Karpas-422 (cell line): ENCODE measurements at places on chromosomes 3 and 15. TPM values are rescaled to one million over a fixed set of nuclear protein-coding genes. Genes with fewer than 3 reads are reported as not detected.
A peak's percentile ranks its signal among the peaks of the same experiment; 100 is the strongest.

DNA sequence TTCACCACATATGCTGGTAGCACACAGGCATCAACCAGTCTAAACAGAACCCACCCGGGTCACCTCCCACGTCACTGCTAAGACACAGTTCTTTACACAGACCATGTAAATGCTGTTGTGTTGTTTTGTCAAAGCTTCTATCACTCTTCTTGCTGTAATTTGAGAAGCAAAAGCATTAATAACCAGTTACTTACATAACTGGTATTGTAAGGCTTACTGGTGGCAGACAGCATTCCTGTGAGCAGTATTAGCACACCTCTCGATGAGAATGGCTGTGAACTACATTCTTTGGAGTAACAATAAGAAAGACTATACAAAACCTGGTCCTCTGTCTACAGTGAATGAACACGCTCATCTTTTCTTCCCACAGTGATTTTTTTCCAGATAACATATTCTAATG, 479.2 kb downstream of the LPP start:
- no peaks in the 10 kb centered on the region for H3K27me3 ChIP-seq
- H3K4me3 ChIP-seq = no peak overlapping the region
- no peaks in the 10 kb centered on the region for H3K4me1 ChIP-seq
- no peak overlapping the region for H3K27ac ChIP-seq
- no peaks in the 10 kb centered on the region for H3K36me3 ChIP-seq

SYNM gene
- total RNA-seq = not detected in 2 replicates

- no peak overlapping the region for H3K4me3 ChIP-seq
- no peaks in the 10 kb centered on the region for H3K27me3 ChIP-seq
- no peaks in the 10 kb centered on the region for H3K36me3 ChIP-seq
Measured at GRCh38 chr3:69865925-69866679, 126.8 kb downstream of the MITF start.

- H3K36me3 ChIP-seq = peaks cover 12% of the 10 kb centered on the region; the same call in 1 of the 2 replicates
- peak overlapping the region; percentile 48 for H3K27ac ChIP-seq
- H3K4me1 ChIP-seq = peaks cover 21% of the 10 kb centered on the region
- H3K27me3 ChIP-seq = no peaks in the 10 kb centered on the region
- peak; percentile 88 for DNase-seq
Measured at GRCh38 chr15:58988006-58988785, 733 bp downstream of the RNF111 start.

DNA sequence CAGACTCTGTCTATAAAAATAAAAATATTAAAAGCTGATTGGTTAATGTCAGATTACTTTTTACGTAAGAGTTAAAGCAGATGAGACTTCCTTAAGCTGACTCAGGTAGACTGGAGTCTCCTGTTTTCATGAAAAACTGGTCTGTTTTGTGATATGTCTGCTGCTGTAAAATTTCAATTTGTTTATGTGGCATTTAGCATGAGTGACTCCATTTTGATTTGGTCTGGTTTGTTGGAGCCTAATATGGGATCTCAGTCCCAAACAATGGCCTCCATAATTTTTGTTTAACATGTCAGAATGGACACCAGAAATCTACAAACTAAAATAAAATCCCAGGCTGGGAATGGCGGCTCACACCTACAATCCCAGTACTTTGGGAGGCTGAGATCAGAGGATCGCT, 57.8 kb upstream of the LEKR1 start:
- H3K36me3 ChIP-seq = no peaks in the 10 kb centered on the region
- no peak overlapping the region for H3K4me3 ChIP-seq
- no peaks in the 10 kb centered on the region for H3K27me3 ChIP-seq
- no peak for DNase-seq

DNA sequence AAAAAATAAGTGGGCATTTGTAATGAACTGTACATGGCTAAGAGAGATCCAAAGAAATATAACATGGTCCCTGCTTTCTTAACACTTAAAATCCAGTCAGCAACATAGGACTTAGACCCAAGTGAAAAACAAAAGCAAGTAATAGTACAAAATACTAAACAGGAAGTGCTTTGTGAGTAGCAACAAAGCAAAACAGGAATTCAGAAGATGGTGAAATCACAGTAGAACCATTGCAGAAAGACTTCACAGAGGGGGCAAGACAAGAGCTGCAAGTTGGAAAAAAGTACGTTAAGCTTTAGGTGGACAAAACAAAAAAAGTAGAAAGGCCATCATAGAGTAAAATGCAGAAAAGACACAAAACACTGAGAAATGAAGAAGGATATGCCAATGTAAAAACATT, 116.0 kb downstream of the TBC1D5 start:
- H3K36me3 ChIP-seq = peaks cover 9% of the 10 kb centered on the region; the same call in 1 of the 2 replicates
- H3K4me1 ChIP-seq = peaks cover 33% of the 10 kb centered on the region
- no peaks in the 10 kb centered on the region for H3K27me3 ChIP-seq
- H3K27ac ChIP-seq = no peak overlapping the region
- no peak overlapping the region for H3K4me3 ChIP-seq

WDR49 gene
- 0.58 TPM in 1 of 2 replicates, not detected in the other for total RNA-seq

C3orf70 gene
- not detected in 2 replicates for total RNA-seq

GRCh38 chr3:121995161-121996137, 26.6 kb downstream of the ILDR1 start:
- DNase-seq = peak; percentile 91
- H3K36me3 ChIP-seq = no peaks in the 10 kb centered on the region
- no peaks in the 10 kb centered on the region for H3K27me3 ChIP-seq
- no peak overlapping the region for H3K4me3 ChIP-seq

DNA sequence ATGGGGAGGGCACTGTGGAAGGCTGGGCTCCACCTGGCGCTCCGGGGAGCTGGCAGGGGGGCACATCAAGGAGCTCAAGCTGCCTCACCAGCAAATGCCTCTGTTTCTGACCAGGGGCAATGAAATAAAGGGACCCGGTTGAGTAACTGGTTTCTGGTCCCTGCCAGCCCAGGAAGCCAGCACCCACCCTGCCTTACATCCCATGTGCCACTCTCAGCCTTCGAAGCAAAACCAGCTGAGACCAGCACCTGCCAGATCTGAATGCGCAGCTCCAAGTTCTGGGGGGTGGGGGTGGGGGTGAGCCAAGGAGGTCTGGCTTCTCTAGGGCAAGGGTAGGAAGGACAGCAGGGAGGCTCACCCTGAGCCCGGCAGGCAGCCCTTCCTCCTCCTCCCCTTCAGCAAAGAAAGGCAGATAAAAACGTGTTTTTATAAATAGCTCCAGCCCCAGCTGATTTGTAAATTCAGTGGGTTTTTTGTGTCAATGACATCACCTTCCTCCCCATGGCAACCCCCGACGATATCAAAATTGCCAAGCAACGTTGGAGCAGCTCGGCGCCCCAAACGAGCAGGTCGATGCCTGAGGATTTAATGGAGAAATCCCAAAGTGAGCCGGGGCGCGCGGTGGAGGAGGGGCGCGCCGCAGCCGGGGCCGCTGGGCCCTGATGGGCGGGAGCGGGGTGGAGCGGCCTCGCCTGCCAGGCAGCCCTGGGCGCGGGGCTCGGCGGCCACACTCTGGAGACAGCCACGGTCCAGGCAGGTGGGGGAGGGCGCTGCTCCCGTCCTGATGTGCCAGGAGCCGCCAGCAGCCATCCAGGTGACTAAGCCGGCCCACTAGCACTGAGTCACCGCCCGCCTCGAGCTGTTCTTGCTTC, at the start of gene PAK6:
Gene PAK6, plus strand, starts transcription at position 532 of the 872 bp plus-strand sequence. CDS start 25,723 bp downstream, outside the sequence.
- H3K27me3 ChIP-seq = no peaks in the 10 kb centered on the region
- H3K4me1 ChIP-seq = peaks cover 44% of the 10 kb centered on the region
- no peaks in the 10 kb centered on the region for H3K36me3 ChIP-seq
- peak; percentile 89 for DNase-seq
- H3K27ac ChIP-seq = no peak within 1 kb of the TSS

- no peak overlapping the region for H3K4me3 ChIP-seq
- H3K27ac ChIP-seq = no peak overlapping the region
- H3K4me1 ChIP-seq = no peaks in the 10 kb centered on the region
- DNase-seq = no peak
- H3K27me3 ChIP-seq = no peaks in the 10 kb centered on the region
- no peaks in the 10 kb centered on the region for H3K36me3 ChIP-seq
Measured at GRCh38 chr15:70141376-70142071, 43.8 kb upstream of the TLE3 start.

GRCh38 chr15:93126148-93126547, 37.1 kb upstream of the RGMA start:
- H3K36me3 ChIP-seq = no peaks in the 10 kb centered on the region
- H3K4me1 ChIP-seq = no peaks in the 10 kb centered on the region
- H3K27ac ChIP-seq = no peak overlapping the region
- no peak for DNase-seq

DNA sequence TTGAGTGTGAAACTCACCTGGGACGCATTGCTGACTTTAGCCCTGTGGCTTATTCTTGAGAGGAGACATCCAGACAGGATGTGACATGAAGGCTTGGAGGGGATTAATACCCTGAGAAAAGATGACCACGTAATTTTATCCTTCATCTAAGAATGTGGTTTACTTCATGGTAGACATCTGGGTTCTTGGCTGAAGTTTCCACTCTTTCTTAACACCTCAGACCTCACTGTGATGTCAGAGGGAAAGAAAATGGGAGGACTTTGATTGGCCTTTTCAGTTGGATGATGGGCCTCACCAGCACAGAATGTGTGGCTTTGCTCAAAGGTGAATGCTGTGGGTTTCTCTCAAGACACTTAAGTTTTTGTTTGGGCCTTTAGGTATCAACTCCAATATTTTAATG, 16.5 kb downstream of the GORASP1 start:
- peaks cover 12% of the 10 kb centered on the region for H3K4me1 ChIP-seq
- DNase-seq = no peak
- H3K36me3 ChIP-seq = peaks cover 39% of the 10 kb centered on the region
- H3K27me3 ChIP-seq = no peaks in the 10 kb centered on the region

DNA sequence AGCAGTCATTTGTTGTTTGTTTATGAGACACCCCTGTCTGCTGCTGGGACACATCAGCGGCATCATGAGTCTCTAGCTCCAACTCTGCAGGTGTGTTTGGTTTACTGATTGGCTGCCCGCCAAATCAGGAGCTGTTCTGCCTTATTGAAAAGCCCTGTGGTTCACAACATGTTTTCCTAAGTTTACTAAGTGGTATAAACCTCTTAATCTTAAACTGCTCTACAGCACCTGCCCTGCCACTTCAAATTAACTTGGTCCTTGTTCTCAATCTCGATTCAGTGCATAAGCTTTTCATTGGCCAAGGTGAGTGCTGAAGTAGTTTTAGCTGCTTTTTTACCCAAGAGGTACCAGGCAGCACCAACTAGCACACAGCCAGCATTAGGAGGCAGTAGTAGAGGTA, 77.8 kb upstream of the WDR72 start:
- no peak for DNase-seq
- no peaks in the 10 kb centered on the region for H3K4me1 ChIP-seq
- no peaks in the 10 kb centered on the region for H3K36me3 ChIP-seq
- H3K27me3 ChIP-seq = no peaks in the 10 kb centered on the region

TMEM266 gene
- not detected in 2 replicates for total RNA-seq

SLC12A1 gene
- not detected in 2 replicates for total RNA-seq

GRCh38 chr3:195102609-195103467, 168.1 kb downstream of the XXYLT1 start:
- DNase-seq = no peak
- H3K27me3 ChIP-seq = no peaks in the 10 kb centered on the region
- H3K4me3 ChIP-seq = no peak overlapping the region
- H3K4me1 ChIP-seq = peaks cover 6% of the 10 kb centered on the region

DNA sequence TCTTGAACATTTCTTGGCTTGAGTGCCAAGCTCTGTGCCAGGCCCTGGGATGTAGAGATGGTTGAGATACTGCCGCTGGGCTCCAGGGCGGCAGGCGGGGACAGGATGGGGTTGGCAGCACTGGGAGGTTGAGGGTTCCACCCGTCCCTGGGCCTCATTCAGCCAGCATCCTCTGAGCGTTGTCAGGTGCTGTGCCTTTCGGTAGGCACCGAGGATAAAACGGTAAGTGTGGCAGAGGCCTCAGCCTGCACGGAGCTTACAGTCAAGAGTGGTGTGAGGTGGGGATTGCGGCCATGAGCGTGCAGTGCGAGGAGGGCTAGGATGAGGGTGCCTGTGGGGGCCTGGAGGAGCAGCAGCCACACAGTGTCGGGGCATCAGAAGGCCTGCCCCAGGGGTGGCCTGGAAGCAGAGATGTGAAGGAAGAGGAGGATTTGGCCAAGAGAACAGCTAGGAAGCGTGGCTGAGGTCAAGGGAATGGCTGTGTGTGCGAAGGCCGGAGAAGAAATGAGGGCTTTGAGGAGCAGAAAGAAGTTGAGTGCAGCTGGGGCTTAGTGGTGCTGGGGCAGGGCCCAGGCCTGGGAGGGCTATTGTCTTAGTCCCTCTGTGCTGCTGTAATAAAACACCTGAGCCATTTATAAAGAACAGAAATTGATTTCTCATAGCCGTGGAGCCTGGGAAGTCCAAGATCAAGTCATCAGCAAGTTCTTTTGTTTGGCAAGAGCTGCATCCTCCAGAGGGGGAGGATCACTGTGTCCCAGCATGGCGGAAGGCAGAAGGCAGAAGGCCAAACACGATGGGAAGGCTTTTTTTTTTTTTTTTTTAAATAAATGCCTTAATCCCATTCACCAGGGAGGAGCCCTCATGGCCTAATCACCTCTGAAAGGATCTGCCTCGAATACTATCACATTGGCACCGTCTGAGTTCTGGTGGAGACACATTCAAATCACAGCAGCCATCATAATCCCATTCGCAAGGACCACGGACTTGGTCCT, 22.7 kb downstream of the CORO2B start:
- no peaks in the 10 kb centered on the region for H3K27me3 ChIP-seq
- no peak overlapping the region for H3K27ac ChIP-seq
- H3K4me3 ChIP-seq = no peak overlapping the region
- no peak for DNase-seq
- no peaks in the 10 kb centered on the region for H3K36me3 ChIP-seq

DNA sequence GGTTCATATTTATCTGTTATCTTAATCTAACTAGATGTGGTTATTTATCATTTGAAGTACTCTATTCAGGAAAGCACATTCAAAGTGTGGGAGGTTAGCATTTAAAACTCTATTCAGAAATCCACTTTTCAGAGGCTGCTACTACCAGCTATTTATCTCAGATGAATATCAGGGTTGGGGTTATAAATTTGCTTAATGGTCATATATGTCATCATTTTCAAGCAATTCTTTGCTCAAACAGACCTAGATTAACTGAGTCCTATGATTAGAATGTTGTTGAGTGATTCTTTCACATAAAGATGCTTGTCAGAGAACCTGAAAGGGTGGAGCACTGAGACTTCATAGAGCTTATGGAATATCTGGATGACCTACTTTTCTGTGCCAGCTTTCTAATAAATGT, 436.9 kb upstream of the TGFBR2 start:
- no peak overlapping the region for H3K27ac ChIP-seq
- no peaks in the 10 kb centered on the region for H3K27me3 ChIP-seq
- H3K36me3 ChIP-seq = no peaks in the 10 kb centered on the region

DNA sequence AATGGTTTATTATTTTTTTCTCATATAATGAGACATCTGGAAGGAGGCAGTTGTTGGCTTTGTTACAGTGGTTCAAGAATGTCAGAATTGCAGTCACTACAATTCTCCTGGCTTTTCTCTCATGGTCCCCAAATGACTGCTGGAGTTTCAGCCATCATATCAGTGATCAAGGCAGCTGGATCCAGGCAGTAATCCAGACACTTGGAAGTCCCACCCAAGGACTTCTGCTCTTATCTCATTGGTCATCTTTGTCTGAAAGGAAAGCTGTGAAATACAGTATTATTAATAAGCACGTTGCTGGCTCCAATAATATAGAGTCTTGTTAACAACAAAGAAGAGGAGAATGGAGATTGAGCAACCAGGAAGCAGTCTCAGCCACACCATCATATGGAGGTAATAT, 22.9 kb upstream of the MED12L start:
- H3K36me3 ChIP-seq = no peaks in the 10 kb centered on the region
- no peak for DNase-seq
- H3K27me3 ChIP-seq = no peaks in the 10 kb centered on the region
- no peak overlapping the region for H3K4me3 ChIP-seq
- H3K27ac ChIP-seq = no peak overlapping the region

DCBLD2 gene
- 0.18 and 0.22 TPM in 2 replicates for total RNA-seq
